Ammon's horn (tissue), 1 donor: ENCODE measurements at places on chromosomes 1 and 21.
A peak's percentile ranks its signal among the peaks of the same experiment; 100 is the strongest.

- no peak for DNase-seq
These were observed 2.6 kb upstream of the MYSM1 start for GRCh38 chr1:58702261-58703141.

DNA sequence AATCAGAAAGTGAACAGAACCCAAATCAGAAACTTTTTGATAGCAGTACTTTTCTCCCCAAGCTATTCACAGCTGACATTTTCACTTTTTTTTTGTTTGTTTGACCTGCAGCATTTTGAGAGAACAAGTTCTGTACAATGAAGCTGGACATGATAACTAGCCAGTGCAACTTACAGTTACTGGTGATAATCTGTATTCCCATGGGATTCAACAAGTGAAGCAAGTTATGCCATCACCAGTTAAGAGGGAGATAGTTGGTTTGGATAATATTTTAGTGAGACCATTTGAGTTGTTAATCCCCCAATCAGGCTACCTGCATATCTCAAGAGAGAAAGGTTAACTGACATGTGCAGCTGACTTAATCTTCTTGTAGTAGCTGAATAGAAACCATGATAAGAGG lies 18.1 kb downstream of the SON start:
- DNase-seq = no peak

DNA sequence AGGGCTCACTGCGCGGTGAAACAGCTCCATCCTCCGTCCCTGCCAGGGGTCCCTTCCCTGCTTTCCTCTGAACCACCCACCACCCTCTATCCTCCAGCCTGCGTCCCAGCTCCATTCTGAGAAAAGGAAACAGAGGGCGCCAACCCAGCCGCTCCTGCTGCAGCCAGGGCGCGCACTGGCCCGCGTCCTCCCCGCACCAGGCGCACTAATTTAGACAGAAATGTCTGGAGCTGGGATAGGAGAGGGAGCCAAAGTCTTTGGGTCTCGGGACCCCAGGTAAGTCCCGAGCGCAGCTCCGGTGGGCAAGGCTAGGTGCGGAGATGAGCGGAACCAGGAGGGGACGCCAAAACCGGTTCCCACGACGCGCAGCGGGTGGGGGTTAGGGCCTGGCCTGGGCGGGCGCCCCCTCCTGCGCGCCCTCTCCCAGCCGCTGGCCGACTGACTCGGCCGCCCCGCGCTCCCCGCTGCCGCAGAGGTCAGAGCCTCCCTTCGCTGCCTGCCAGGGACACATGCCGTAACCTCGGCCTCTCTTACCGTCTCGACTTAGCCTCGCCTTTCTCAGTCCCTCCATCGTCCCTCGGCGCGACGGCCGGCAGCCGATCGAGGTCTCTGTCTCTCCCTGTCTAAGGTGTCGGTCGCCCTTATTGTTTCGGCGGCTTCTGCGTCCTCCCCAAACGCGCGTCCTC lies 2.0 kb downstream of the CAMK2N1 start:
- DNase-seq = peak; percentile 64

DNA sequence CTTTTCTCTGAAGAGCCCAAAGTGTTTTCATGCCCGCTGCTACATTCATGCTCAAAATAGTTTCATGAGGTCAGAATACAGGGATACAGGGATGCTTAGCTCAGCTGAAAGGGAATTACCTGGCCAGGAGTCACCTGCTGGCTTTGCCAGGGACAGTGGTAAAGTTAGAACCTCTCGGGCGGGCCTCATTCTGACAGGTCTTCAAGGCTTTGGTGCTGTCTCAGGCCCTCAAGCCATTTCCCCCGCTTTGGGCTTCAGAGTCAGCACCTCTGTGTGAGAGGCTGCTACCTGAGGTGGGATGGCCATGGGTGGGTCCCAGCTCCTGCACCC lies 5.5 kb downstream of the RASSF5 start:
- DNase-seq = no peak

DNA sequence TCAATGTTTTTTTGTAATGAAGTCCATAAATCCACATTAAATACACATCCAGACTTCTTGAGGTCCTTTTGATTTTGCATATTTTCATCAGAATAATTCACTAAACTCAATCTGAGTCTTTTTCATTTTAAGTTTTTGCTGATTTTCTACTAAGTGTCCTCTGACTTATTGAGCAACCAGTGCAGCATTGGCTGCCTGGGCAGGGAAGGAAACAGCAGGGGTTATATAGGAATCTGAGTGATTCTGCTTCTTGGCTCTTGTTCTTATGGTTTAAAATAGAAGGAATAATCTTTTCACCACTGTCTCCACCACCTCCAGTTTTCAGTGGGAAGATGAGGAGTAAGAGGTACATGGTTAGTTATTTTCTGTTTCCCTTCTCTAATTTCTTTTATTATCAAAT lies 88.4 kb downstream of the ST6GALNAC5 start:
- DNase-seq = no peak

DNA sequence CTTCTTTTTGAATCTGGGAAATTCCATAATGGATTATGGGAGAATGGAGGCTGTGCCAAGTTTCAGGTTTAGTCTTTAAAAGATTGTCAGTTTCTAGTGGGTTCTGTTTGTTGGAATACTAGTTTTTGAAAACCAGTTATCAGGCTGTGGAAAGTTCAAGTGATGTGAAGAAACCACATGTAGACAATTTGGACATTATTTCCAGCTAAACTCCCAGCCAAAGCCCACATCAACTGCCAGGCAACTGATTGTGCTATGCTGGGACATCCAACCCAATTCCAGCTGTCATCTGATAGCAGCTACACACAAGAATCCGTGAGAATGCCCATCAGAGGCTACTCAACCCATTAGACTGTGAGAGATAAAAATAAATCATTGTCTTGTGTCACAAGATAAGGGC lies 546.1 kb upstream of the ADAMTS5 start:
- DNase-seq = no peak

DNA sequence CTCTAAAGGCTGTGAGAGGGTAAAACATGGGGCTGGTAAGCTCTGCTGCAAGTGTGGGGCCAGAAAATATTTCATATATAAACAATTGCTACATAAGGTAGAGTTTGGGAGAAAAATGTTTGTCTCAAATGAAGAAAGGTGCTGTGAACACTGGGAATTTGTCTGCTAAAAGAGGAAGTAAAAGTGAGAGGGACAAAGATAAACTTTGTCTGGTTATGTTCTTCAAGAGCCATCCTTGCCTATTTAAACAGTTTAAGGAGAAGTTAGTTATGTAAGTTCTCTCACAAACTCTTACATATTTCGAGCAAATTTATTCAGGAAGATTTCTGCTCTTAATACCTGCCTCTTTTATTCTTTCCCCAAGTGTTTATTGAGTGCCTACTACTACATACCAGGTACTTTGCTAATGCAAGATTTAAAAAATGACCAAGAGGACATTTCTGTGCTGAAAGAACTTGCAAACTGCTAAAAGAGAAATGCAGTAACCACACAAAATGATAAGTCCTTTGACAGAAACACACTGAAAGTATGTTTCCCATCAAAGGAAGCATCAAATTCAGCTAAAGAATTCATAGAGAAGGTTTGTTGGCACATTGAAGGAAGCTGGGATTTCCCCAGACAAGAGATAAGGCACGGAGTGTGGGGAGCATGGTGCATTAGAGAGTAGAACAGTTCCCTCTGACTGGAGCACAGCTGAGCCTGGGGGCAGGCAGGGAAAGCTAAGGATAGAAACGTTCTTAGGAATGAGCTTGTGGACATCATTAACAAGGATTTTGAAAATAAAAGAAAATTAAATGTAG lies 549.1 kb downstream of the PTBP2 start:
- DNase-seq = no peak

GRCh38 chr1:203187689-203188264 lies 1.3 kb upstream of the CHI3L1 start:
- DNase-seq = peak; percentile 54
